ENCODE measurements at places on chromosomes 12 and 14. TPM values are rescaled to one million over a fixed set of nuclear protein-coding genes. Genes with fewer than 3 reads are reported as not detected.
A peak's percentile ranks its signal among the peaks of the same experiment; 100 is the strongest.

The ISCU gene
- total RNA-seq: 82.7 TPM

The B4GALNT1 gene
- 0.78 TPM for total RNA-seq

The B4GALNT3 gene
- 4.0 TPM for total RNA-seq

The RTN1 gene
- 11.2 TPM for total RNA-seq

DNA sequence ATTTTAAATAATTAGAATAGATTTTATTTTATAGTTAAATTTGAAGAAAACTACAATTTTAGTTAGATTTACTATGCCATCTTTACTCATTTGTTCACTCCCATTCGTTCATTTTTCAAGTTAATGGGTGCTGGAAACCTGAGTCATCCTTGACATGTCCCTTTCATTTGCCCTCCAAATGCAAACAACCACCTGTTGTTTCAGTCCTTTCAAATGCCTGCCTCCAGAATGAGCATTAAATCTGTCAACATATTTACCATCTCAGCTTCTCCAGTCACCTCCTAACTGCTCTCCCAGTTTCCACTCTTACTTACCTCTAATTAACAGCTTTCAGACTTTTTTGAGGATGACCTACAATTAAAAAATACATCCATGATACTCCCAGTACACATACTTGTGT, 375.5 kb downstream of the RAD51B start:
- peak overlapping the region; percentile 22 for H3K27ac ChIP-seq
- no peak for DNase-seq
- no peaks in the 10 kb centered on the region for H3K36me3 ChIP-seq
- no peaks in the 10 kb centered on the region for H3K27me3 ChIP-seq
- no peak overlapping the region for H3K4me3 ChIP-seq
- peaks cover 89% of the 10 kb centered on the region for H3K4me1 ChIP-seq
